ENCODE measurements at places on chromosomes 4 and X.

GRCh38 chr4:76748649-76749048 is 149.3 kb downstream of the SOWAHB start:
- no peak for DNase-seq

DNA sequence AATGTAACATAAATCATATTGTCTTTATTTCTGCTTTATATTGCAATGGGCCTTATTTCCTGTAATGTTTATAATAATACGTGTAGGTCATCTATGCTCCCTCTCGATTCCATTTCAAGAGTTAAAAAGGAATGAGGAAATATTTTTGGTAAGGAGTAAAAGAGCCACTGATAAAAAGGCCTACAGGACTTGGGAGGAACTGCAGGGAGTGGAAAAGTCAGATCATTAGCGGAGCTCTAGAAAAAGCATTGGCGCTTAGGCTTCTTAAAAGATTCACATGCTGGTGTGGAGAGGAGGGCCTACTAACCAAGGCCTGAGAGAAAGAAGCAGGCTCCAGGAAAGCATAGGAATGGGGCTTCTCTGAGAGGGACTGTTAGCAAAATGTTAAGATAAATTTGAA is 82.9 kb upstream of the PNPLA4 start:
- no peak for DNase-seq

DNA sequence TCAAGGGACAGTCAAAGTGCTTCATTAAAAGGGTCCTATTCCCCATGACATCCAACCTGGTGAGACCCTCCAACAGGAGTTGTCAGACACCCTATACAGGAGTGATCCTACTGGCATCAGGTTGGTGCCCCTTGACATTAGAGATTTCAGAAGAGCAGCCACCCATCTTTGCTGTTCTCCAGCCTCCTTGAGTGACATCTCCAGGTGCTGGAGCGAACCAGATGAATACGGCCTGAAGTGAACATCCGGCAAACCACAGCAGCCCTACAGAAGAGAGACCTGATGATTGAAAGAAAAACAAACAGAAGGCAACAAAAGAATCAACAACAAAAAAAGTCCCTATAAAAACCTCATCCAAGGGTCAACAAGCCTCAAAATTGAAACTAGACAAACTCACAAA is 146.1 kb upstream of the PBDC1 start:
- no peak for DNase-seq

GRCh38 chr4:4666693-4667621 is 125.1 kb upstream of the STX18 start:
- DNase-seq, result no peak

- no peak for DNase-seq
Measured at GRCh38 chrX:39020051-39020669, 218.9 kb downstream of the MID1IP1 start.

DNA sequence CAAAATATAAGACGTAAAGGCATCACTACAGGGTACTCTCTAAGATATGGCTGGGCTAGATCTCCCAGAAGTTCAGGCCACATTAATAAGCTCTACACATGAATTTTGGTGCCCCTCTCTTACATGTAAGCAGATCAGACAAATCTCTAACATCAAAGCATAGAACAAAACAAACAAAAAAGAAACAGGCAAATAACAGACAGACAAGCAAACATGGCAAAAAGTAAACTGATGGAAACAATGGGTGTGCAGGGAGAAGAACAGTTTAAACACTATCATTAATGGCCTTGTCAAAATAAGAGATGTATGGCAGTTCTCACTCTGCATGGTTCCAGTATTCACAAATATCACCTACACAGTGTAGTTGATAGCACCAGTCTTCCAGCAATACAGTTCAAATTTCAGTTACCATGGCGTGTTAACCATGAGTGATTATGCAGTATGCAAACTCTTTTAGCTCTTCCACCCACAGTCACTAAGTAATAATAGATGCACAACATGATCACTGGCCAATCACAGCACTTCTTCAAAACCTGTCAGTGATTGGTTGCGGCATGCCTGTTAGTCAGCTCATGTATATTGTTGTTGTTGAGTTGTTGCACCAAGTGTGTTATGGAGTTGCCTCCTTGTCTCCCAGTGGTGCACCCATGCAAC is 110.7 kb upstream of the TLR3 start:
- no peak for DNase-seq

DNA sequence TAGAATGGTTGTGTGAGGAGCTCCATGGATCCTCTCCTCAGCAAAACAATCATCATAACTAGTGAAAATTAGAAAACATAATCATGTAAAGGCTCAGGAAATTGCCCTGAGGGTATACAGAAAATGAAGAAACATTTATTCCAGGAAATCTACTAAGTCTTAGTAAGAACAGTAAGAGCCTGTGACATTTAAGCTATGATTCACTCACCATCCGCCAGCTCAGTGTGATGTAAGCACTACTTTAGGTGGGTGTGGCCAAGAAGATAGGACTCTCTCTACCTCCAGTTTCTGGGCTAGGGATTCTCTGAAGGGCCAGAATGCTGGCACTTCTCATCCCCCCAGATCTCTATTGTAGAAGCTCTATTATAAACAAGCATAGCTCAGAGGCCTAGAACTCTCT is 147.5 kb downstream of the DLG3 start:
- peak; percentile 6 for DNase-seq

DNA sequence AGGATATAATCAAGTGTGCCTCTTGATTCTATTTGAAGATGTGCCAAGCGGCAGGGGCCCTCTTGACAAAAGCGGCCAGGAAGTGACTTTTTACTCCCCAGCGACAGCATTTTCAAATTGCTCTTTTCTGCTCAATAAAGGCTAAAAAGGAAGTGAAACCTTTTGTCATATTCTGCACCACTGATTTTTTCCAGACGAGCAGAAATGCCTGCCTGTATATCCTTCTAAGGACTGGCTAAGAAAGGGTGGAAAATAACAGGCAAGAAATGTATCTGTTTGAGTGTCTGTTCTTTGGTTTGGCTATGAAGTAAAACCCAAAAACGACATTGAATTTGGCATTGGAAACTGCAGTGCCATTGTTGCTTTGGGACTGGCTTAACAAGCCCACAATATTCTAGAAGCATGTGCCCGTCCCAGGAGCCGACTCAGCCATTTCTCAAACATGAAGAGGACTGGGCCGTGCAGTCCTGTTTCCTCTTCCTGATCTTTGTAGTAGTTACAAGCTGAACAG is 25.4 kb downstream of the TMSB4X start:
- no peak for DNase-seq

GRCh38 chr4:107330916-107331315 is 294.8 kb upstream of the DKK2 start:
- DNase-seq, result no peak

DNA sequence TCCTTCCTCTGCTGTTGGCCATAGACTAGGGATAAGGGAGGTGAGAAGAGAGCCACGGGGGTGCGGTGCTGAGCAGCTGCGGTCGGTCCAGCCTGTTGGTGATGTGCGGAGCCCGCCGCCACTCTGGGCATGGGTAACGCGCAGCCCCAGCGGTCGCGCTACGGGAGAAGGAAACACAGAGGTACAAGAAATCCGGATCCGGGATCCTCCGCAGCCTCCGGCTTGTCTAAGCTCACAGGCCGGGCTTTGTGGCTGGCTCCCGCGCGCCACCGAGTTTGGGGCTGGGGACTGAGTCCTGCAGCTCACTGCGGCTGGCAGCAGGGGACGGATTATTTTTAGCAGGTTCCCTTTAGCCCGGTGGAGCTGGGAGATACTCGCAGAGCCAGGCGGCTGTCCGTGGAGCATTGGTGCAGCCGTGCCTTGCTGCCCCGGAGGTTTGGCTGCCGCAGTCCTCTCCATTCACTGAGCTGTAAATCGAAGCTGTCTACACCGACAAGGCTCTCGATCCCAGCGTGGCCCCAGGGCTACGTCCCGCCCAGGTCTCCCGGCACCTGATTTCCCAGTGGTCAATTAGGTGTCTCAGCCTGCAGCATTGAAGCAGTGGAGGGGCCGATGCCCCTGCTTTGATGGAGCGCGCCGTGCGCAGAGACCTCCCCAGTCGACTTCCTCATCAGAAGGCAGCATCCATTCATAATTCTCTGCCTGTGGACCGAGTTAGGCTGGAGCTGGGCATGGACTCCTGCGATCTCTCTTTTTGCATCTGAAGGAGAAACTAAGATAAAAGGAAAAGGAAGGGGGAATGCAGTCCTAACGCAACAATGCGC is 81.9 kb upstream of the SCML1 start:
- DNase-seq, result peak; percentile 2

DNA sequence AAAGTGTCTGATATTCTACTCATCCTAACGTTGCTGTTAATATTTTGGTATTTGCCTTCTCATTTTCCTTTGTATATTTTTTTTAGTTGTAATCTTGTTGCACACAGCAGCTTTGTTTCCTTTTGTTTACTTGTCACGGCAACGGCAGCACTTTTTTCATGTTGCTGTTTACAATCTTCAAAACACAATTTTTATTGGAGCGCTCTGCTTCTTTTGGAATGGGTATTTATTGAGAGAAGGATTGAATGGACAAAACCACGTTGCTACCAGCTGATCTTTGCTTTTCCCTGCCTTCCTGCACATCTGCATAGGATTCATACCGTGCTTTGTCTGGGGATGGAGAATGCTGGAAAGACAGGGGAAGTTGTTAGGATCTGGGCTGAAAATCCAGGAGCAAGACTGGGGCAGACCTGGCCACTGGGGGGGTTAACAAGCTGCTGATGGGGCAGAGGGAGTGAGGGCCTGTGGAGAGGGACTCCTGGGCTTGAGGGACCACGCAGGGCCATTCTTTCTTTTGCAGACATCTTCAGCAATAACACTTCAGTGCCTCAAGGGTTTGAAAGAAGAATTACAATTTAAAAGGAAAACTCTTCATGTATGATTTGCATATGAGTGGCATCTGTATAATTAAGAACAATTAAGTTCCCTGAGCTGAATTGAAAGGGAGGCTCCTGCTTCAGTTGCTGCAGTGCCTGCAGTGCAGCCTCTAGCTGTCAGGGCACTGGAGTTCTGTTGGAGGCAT is 69.8 kb downstream of the TMEM131L start:
- DNase-seq, result no peak

DNA sequence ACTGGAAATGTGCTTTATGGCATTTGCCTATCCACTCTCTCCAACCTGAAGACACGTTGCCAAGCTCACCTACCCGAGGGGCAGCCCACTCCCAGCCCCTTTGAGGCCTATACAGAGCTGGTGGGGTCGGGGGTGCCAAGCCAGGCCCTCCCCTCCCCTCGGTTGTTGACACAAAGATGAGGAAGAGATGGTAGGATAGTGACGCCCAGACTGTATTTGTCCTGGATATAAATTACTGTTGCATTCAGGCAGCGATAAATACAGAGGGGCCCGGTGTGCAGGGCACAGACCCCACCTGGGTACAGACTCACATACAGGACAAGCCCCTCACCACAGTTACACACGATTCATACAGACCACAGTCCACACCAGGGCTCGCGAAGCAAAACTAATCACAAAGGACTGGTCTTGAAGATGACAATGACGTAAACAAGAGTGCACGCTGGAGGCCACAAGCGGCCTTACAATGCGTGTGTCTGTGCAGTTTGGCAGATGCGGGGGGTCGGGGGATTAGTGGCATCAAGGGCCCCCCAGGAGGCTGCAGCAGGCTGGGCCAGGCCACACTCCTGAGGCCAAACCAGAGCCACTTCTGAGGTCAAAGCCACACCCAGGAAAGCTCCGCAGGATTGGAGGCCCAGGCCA is 14.6 kb downstream of the DGKQ start:
- no peak for DNase-seq

GRCh38 chr4:73853246-73853704 is at the start of gene PF4V1:
Gene PF4V1, plus strand, starts transcription at chr4:73853296. Its CDS starts 67 bp downstream, at chr4:73853363.
- no peak for DNase-seq

- DNase-seq, result no peak
Measured at GRCh38 chrX:148995661-148996060, 495.2 kb downstream of the AFF2 start.
